ENCODE measurements at places on chromosomes 6 and 20. TPM values are rescaled to one million over a fixed set of nuclear protein-coding genes. Genes with fewer than 3 reads are reported as not detected.

The BMP7 gene
- 24.8 TPM for total RNA-seq

The NT5E gene
- total RNA-seq = 12.7 TPM

The RAD21L1 gene
- 0.36 TPM for total RNA-seq

The CDKAL1 gene
- 16.4 TPM for total RNA-seq

The GLP1R gene
- not detected for total RNA-seq

The CD109 gene
- total RNA-seq = 5.6 TPM

The QKI gene
- 592 TPM for total RNA-seq

The SLC17A3 gene
- not detected for total RNA-seq

The PAX1 gene
- total RNA-seq = not detected

The DYNLT2 gene
- 3.9 TPM for total RNA-seq

Measured in dorsolateral prefrontal cortex (tissue), 122 donors.